ENCODE measurements at places on chromosomes 1 and 21.
A peak's percentile ranks its signal among the peaks of the same experiment; 100 is the strongest.

DNA sequence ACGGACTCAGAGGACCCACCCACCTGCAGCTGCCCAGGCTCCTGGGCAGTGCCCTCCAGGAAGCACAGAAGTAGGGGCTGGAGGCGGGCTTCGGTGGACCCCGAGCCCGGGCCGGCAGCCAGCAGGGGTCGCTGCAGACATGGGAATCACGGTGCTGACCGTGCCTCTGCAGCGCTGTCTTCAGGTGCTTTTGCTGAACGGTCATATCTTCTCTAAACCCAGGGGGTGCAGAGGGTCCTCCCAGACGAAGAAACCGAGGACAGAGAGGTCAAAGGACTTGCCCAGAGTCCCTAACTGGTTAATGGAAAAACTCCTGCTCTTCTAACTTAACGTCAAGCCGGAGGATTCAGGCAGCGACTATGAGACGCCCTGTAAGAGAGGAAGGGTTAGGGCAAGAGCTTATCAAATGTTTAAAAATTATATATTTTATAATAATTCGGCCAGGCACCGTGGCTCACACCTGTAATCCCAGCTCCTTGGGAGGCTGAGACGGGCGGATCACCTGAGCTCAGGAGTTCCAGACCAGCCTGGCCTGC, 21.5 kb upstream of the LEFTY2 start:
- no peak for DNase-seq

GRCh38 chr1:174040387-174040786, 18.2 kb upstream of the RC3H1 start:
- no peak for DNase-seq

DNA sequence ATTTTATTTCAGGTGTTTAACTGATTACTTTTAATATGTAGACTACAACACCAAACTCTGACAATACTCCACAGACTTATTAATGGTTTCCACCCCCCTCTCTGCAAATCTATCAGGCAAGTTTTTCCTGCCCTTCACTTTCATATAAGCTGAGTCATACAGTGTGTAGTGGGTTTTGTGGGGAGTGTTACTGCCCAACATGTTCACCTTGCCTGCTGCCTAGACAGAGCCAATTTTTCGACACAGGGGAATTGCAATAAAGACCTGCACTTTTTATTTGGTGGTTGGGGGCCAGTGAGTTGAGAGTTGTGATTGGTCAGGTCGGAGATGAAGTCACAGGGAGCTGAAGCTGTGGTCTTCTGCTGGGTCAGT, 119.7 kb downstream of the PPIAL4G start:
- DNase-seq = no peak

- DNase-seq = no peak
Measured at GRCh38 chr1:230681599-230681998, 32.3 kb downstream of the AGT start.

DNA sequence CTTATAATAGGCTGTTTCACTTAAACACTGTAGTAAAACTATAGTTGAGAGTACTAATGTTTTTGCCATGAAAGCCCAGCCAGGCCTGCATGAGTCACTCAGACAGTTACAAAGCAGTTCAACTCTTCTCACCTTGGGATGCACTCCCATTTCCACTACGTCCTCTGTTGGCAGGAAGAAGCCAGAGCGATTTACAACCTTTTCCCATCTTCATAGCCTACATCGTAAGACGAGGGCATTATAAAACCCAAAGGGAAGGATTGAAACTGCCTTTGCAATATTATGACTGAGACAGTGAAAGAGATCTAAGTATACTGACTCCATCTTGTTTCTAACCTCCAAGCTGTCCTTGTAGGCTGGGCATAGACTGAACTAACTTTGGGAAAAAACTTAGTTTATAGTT, 71.8 kb upstream of the CSF1 start:
- DNase-seq = no peak

DNA sequence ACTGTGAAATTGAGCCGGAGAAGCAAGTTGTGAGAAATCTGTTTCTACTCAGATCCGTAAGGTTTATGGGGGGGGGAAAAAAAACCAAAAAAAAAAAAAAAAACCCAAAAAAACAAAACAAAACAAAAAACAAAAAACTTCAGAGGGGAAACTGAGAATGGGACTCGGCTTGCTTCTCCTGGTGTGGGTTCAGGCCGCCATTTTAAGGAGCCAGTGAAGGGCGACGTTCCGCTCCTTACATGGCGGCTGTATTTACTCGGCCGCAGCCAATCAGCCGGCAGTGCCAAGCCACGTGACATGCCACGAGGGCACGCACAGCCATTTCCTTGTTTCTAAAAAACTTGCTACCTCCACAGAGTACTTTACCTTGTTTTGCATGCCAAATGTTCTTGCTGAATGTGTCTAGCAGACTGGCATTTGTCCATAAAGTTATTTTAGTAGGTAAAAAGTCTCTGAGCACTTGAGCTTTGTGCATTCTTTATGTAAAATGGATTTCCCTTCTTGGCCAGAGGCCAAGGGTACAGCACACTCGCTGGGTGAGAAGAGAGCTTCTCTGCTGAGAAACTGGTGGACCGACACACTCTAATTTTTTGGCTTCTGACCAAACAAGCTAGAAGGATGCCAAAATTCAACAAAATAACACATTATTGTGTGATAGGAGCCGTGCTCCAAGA, 101.8 kb downstream of the NFIA start:
- peak; percentile 43 for DNase-seq

DNA sequence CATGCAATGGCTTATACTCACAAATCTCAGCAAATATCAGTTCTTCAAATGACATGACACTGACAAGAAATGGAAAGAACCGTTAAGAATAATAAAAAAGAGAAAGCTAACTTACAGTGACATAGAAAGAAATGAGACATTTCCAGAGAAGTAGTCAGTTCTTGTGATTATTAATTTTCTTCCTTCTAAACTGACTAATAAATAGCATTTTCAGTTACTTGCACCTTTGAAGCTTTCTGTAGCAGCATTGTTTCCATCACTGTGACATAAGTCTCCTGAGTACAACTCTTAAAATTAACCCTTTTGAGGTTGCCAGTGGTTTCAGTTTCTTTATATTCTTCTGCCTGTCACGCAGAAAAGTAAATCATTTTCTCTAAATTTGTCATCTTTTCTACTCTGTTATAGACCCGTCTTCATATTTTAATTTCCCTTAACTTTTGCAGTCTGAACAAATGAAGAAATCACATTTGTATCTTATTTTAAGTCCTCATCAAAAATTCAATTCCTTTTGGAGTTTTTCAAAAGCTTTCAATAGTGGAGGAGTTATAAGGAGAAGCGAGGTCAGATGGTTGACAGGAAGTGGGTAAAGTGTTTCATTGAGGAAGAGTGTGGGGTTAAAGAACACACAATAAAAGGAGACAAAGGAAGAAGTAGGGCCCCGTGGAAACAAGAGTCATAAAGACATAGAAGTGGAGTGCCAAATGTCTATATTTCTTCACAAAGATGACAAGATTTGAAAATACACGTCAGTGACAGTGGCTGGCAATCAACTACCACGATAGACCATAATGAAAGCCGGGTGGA, 57.9 kb upstream of the S1PR1 start:
- no peak for DNase-seq

DNA sequence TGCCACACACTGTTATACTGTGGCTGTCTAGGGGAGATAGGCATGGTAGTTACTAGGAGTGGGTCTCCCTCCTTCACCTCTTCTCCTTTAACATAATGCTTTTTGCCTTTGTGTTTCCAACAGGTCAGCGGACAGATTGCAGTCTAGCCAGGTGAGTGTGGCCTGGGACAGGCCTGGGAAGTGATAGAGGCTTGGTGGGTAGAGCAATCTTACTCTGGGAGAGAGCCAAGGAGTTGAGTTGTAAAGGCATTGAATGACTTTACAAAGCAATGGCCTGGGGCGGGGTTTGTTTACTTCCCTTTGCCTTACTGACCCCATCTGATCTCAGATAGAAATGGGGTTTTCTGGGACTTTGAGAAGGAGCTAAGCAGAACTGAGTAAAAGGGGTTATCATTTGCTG, 51.0 kb upstream of the IKBKE start:
- no peak for DNase-seq

DNA sequence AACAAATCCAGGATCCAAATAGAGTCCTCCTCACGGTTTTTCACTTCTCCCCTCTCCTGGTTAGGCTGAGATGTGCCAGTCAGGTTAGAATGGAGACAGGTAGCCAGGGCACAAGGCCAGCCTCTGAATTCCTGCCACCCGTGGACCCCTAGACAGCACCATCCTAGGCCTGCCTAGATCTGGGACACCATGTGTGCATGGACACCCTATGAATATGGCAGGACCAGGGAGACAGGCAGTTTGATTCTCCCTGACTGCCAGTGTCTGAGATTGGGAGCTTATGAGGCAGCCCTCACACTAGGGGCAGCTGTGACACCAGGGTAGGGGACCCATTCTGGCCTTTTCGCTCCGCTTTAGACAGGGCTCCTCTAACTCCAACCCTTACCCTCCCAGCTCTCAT, 7.5 kb downstream of the AVPR1B start:
- DNase-seq = no peak

GRCh38 chr1:163583661-163584181, 262.0 kb downstream of the NUF2 start:
- no peak for DNase-seq

- DNase-seq = no peak
Measured at GRCh38 chr1:219459351-219460080, 153.4 kb downstream of the ZC3H11B start.

GRCh38 chr21:29664615-29665014, 275.2 kb downstream of the GRIK1 start:
- no peak for DNase-seq
